ENCODE measurements at places on chromosomes 3 and 15.
A peak's percentile ranks its signal among the peaks of the same experiment; 100 is the strongest.

GRCh38 chr3:74347563-74348268, 266.7 kb downstream of the CNTN3 start:
- no peak for DNase-seq

- DNase-seq: peak; percentile 86
Measured at GRCh38 chr3:138412821-138413551, 21.4 kb upstream of the ESYT3 start.

- DNase-seq: no peak
Measured at GRCh38 chr15:65611888-65612615, 1.1 kb upstream of the INTS14 start.

DNA sequence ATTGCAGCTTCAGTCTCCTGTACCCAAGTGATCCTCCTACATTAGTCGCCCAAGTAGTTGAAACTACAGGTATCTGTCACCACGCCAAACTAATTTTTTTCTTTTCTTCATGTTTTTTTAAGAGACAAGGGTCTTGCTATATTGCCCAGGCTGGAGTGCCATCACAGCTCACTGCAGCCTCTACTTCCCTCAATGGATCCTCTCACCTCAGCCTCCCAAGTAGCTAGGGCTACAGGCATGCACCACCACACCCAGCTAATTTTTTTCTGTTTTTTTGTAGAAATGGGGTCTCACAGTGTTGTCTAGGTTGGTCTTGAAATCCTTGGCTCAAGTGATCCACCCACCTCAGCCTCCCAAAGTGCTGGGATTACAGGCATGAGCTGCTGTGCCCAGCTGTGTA, 89.5 kb downstream of the ZNF609 start:
- DNase-seq: no peak
